ENCODE measurements at places on chromosomes 16 and 17.
A peak's percentile ranks its signal among the peaks of the same experiment; 100 is the strongest.

- DNase-seq = no peak
Observed at GRCh38 chr17:21161498-21162393, 35.0 kb downstream of the DHRS7B start.

- no peak for DNase-seq
Observed at GRCh38 chr17:70137451-70138230, 31.7 kb upstream of the KCNJ2 start.

- DNase-seq = no peak
Observed at GRCh38 chr17:66965801-66966262, 1.3 kb downstream of the CACNG4 start.

GRCh38 chr17:46013502-46014165 is 14.6 kb downstream of the STH start:
- DNase-seq = peak; percentile 89

DNA sequence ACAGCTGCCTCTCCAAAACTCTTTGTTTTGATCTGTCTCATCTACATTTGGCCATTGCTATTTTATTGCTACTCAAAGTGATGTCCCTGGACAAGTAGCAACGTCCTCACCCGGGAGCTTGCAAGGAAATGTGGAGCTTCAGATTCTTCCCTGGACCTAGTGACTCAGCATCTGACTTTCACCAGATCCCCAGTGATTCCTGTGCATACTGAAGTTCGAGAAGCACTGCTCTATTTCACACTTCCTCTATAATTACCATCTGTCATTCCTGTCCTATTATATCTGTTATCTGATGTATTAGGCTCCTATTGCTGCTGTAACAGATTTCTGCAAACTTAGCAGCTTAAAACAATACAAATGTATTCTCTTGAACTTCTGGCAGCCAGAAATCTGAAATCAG is 28.5 kb upstream of the VAT1L start:
- DNase-seq = no peak

DNA sequence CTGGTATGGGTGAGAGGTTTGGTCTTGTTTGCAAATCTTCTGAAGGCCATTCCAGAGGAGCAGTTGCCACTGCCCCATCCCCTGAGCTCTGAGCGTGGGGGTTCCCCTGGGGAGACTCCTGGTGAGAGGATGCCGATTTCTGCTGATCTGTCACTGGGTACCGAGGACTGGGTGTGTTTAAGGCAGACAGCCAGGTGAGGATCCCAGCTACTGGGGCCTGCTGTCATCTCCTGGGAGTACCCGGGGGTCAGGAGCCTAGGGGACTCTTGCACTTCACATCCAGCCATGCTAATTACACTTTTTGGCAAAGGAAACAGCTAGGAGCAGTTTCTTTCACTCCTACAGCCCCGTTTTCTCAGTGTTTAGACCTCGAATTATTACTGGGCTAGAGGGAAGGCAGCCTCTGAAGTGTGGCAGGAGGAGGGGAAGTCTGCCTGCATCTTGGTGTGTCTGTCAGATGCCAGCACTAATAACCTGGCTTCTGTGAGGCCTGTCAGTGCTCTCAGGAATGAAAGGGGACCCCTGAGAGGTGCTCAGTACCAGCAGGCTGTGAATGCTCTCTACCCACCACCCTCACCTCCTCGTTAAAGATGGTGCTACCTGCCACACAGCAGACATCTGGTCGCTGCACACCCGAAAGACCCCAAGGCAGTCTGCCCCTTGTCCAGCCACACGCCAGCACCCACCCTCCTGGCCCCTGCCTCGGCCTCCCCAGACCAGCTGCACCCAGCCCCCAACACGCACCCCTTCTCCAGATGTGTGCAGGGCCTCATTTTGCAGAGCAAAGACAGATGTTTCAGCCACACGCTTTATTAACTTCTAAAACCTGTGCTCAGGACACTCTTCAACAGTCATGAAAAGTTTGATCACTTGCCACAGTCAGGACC is 43.2 kb downstream of the SNX20 start:
- no peak for DNase-seq

DNA sequence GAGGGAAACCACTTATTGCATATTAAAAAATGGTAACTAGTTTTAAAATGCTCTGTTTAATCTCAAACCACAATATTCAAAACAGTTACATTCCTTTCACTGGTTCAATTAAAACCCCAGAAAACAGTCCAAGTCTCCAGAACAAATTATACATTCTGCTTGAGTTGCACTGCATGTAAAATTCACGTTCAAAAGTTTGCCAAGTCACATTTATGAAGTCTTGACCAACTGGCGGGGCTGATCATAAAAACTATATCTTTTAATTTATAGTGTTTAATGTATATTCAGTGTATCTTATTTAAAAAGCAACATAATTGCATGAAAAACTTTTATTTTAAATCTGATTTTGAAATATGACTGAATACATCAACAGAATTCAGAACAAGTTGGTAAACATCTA is 25.0 kb downstream of the CPPED1 start:
- DNase-seq = no peak

GRCh38 chr17:34447406-34447805 is 84.4 kb upstream of the CCL1 start:
- DNase-seq = no peak

DNA sequence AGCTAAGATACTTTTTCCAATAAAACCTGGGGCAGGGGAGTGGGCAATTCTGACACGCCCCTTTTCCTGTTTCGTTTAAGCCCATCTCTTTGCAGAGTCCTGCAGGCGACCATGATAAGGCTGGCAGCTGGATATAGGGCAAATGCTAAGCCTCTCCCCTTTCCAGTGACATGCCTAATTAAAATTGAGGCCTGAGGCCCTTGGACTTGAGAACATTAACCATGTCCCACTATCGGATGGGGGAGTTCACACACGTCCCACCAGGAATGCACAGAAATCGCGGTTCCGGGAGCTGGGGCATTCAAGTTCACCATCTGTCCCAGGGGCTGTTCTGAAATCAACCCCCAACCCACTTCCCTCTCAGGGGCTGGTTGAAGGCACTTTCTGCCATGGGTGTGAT is 109.2 kb upstream of the FOXF1 start:
- no peak for DNase-seq

- DNase-seq = no peak
Observed at GRCh38 chr16:50299508-50300105, 33.3 kb downstream of the ADCY7 start.

- no peak for DNase-seq
Observed at GRCh38 chr16:85622683-85623082, 9.6 kb downstream of the GSE1 start.
